Activated T-helper 1 cell treated with anti-CD3 and anti-CD28 coated beads, Interleukin-2, amount 50 U/mL, for 16 hours (primary cell): ENCODE measurements at places on chromosomes 6 and 20.

DNA sequence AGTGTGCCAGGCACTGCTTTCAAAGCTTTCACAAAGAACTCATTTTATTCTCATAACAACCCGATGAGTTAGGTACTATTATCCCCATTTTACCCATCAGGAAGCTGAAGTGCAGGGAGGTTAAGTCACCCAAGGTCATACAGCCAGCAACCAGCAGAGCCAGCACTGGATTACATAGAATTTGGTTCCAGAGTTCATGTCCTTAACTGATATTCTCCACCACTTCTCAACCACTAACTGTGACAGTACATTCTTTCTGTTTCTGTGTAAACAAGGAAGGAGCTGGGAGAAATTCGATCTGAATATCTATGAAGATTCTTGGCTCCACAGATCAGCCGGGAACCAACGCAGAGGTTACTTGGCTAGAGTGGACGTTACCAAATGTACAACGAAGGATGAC lies 98.0 kb downstream of the KIF16B start:
- DNase-seq, result no peak

DNA sequence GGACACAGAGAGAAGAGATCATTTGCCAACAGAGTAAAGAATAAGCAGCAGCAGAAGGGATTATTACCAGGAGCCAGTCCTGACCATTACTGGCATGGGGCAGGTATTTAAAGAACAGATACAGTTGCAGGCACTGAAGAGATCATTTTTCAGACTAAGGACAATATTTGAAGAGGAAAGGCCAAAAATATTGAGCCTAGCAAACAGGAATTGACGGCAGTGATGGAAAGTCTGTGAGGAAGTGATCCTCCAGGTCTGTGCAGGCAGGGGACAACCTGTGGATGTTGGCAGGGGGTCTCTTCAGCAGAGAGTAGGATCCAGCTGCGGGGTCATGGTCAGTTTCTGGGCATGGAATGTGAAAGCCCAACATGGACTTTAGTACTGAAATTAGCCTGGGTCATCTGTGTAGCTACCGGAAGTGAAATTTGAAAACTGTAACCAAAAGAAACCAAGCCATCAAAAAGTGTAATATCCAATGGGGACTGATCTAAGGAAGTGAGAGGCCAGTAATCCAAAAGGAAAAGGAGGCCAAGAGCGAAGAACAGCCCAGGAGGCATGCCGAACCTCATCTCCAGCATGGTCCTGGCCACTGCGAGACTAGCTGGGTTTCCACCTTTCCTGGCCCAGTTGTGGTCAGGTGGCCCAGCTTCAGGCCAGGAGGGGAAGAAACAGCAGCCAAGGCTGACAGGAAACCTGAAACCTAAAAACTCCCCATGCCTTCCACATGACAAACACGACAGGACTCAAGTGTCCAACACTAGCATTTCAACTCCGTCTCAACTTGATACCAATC lies 115.1 kb upstream of the TNFAIP3 start:
- DNase-seq, result no peak

GRCh38 chr6:145112711-145113148 lies 622.6 kb downstream of the EPM2A start:
- no peak for DNase-seq

DNA sequence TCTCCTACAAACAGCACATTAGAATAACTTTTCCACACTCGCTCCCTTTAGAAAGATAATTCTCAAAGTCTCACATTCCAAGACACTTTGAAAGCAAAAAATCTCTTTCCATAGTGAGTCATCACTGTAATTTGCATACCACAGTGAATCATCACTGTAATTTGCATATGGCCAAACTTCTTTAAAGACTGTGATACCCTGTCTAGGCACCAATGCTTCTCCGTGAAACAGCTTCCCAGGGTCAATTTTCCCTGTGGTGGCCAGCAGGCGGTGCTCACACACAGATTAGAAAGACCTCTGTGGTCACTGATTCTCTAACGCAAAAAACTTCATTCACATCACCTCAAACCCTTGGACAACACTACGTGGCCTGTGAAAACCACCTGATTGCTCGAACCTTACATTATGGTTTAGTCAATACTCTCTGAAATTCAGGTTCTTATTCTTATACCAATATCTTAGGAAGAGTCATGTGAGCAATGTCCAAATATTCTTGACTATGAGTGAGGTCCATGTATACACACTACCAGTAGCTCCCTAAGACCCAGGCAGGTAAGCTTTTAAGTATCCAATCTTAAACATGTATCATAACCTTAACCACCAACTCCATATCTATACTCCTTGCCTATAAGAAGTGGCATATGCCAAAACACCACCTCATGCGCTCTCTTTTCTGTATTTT lies 78.5 kb upstream of the PHACTR1 start:
- DNase-seq, result no peak

DNA sequence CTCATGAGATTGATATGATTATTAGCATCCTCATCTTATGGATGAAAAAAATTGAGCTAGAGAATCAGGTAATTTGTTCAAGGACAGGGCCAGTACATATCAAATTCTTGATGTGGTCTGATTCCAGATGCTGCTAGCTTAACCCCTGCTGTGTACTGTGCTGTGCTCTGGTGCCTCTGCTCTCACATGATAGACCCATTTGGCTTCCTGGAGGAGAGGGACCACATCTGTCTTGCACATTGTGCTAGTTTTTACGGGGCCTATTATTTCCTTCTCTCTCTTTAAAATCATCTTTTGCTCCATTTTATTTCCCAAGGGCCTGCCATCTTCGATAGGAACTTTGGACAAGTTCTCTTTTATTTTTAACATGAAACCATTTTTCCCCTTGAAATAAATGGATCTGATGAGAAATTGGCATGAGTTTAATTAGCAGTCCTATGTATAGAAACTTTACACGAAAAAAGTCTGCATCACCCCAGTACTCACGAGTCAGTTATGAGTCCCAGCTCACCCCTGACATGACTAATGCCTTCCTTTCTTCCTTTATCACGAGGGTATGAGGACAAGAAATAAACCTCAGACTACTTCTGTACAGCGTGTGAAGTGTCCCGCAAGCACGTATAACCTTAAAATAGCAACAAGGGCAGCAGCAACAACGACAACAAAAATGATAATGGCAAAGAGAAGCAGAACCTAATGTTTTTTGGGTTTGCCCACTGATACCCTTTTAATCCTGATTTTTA lies 26.5 kb downstream of the CD109 start:
- no peak for DNase-seq

DNA sequence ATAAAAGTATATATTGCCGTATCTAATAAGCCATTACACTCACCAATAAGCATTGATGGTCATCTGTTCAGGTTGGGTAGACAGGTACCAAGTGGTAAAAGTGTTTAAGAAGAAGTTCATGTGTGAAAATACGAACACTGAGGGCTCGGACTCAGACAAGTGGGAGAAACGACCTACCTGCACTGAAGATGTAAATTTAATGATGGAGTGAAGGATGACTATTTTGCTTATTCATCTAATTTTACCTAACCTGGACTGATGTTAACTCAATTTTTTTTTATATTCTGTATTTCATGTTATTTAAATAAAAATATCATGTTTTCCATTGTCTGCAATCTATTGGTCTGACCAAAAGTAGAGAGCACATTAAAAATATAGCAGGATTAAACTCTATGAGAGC lies 469.1 kb upstream of the BTBD3 start:
- no peak for DNase-seq

- DNase-seq, result no peak
Observed at GRCh38 chr6:32517654-32518445, 12.2 kb downstream of the HLA-DRB5 start.

GRCh38 chr20:34941226-34941625 lies 14.4 kb downstream of the GSS start:
- DNase-seq, result no peak

DNA sequence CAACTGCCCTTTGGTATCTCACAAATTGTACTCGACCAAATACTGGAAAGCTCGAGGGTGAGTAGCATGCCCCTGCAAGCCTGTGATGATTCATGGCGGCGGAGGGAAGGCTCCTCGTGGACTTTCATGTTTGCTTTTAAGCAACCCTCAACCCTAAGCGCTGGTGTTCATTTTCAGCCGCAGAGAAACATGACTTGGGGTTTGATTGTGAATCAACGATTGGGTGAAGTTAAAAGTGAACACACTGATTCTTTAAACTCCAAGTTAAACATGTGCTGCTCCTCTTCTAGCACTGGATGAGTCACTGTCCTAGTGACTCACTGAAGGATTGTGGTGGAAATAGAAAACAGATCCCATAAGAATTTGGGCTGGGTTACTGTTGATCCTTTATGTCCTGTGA lies 8.3 kb downstream of the CD109 start:
- DNase-seq, result no peak

DNA sequence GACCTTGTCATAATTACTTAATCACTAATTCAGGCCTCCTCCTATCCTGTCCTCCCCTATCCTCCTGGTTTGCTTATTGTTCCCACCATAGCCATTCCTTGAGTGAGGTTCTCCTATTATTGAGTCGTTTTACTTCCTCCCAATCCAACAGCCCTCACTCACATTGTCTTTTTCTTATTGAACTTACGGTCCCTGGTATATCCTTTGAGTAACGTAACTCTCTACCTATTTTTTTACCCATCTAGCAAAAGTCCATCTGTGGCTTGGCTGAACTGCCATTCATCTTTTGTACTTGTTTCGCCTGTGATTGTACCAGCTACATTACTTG lies 43.1 kb downstream of the DEK start:
- DNase-seq, result no peak

DNA sequence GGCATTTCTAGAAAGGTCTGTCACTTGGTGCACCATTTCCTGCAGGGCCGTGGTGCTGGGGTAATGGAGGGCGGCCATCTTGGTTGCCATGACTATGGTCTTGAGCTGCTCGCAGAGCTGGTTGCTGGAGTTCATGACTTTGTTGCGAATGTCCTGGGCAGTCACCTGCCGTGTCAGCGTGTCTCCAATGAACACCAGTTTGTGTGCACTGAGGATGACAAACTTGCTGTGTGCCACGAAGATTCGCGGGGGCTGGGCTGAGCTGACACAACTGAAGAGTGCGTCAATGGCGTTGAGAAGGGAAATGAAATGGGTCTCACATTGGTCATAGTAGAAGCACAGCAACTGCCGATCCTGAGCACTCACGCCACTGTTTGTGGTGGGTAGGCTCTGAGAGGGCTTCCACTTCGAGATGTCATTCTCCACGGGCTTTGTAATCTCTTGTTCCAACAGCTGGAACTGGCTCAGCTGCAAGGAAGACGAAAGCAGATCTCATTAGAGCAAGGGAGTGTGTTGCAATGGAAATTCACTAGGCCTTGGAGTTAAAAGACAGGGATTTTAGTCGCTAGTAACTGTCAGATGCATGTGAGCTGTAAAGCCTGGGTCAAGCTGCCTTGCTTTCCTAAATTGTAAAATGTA lies 47.1 kb downstream of the NEDD9 start:
- no peak for DNase-seq

DNA sequence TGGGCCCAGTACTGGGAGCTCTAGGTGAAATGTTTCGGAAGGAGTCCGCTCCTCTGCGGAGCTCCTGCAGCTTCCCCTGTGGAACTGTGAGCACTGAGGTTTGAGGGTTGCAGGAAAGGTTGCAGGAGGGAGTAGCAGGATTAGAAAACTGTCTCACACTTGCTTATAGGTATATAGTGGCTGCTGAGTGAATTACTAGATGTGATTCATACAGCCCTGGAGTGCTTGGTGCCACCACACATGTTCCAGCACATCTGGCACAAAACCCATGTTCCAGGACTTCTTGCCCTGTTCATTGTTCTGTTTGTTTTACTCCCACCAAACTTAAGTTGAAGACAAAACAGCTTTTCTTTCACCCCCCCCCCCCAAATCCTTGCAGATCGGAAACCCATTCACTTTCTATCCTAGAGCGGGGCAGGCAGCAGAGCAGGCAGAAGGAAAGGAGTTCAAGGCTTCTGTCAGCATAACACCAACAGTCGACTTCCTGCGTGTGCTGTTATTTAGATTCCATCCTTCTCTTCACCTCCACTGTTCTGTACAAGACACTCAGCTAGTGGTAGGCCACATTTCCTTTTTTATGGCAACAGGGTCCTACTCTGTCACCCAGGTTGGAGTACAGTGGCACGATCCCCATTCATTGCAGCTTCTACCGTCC lies 669 bp upstream of the PEX6 start:
- no peak for DNase-seq

GRCh38 chr6:125370343-125370742 lies 68.6 kb upstream of the HDDC2 start:
- no peak for DNase-seq

DNA sequence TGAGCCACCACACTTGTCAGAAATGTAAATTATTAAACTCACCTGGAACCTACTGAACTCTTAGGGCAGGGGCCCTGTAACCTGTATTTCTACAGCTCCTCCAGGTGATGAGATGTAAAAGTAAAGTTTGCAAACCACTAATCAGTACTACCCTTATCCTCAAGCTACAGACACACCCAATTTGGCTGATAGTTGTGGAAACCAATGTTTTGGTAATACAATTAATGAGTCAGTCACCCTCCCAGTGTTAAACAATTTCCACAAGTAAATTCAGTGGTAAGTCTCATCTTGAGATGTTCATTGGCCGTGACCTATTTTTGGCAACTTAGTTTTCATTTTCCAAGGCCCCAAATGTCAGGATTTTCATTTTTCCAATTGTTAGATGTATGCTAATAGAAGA lies 29.6 kb downstream of the GCNT2 start:
- no peak for DNase-seq

- no peak for DNase-seq
Observed at GRCh38 chr6:124073021-124073420, 269.4 kb downstream of the NKAIN2 start.

- DNase-seq, result no peak
Observed at GRCh38 chr20:21569586-21569985, 55.7 kb upstream of the NKX2-2 start.

DNA sequence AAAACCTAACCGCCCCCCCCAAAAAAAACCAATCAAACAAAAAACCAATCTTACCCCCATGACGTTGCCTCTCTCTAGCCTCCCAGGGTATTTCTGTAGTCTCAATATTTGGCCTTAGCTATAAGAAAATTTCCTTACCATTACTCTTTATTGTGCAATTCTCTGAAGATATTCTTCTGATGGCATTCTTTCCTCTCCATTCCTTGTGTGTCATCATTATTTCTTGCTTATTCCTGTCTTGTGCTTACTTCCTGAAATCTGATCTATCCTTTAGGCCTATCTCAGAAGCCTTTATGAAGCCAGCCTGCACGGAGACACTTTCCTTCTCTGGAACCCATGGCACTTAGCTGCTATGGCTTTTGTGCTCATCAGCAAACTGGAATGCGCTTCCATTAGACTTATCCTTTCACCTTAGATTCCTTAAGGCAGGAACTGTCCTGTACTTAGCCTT lies 65.9 kb upstream of the DDR1 start:
- DNase-seq, result no peak

- no peak for DNase-seq
Observed at GRCh38 chr6:15364401-15365037, 118.7 kb downstream of the JARID2 start.

- no peak for DNase-seq
Observed at GRCh38 chr20:31842471-31843157, 2.8 kb downstream of the FOXS1 start.

DNA sequence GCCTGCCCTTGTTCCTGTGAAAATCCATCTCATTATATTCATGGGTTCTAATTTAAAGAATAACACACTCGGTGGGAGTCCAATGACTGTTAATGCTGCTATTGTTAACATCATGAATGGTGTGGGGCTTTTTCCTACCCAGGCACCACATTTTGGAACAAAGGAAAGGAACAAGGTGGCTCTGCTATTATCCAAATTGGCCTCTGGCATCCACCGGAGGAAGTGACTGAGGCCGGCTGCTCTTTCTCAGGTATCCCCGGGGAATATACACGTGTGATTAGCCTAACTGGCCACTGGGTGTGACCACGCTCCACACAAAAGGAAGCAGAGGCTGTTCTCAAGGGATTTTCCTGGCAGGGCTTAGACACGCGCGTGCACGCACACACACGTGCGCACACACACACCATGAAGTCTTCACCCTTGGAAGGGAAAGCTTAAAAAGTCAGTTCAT lies 601.2 kb upstream of the ARID1B start:
- DNase-seq, result no peak
